ENCODE measurements at places on chromosomes 1 and 21. TPM values are rescaled to one million over a fixed set of nuclear protein-coding genes. Genes with fewer than 3 reads are reported as not detected.

GRCh38 chr1:66725885-66726665 lies 26.2 kb upstream of the DYNLT5 start:
- DNase-seq: peak; percentile 47

DNA sequence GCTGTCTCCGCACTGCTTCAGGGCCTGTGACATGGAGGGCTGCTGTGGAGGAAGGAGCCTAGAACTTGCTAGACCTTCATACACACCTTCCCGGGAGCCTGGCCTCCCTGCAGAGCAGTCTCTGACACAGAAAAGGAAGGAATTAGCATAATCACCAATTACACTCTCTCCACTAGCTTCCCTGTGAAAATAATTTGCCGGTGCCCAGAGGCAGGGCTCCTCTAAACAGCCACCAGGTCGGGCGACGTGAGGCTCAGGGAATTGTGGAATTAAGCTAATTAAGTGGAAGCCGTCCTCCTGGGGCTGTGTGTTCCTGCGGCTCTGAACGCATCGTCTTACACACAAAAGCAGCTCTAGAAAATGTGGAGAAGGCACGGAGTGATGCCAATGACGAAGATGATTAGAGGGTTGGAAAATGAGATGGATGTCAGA lies 82.6 kb downstream of the NENF start:
- no peak for DNase-seq

DNA sequence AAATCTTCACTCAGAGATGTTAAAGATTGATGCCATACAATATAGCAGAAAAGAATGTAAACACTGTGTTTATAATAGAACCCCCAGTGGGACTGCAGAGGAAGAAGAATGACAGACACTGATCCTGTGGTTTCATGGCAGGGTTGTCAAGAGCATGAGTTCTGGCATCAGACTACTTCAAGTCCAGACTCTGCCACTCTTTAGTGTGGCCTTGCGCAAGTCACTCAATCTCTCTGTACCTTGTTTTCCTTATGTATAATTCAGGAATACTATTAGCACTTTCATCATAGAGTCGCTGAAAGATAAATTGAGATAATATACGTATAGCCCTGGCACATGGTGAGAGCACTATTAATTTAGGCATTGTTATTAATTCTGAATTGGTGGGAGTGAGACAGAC lies 38.5 kb upstream of the BCL9 start:
- no peak for DNase-seq

DNA sequence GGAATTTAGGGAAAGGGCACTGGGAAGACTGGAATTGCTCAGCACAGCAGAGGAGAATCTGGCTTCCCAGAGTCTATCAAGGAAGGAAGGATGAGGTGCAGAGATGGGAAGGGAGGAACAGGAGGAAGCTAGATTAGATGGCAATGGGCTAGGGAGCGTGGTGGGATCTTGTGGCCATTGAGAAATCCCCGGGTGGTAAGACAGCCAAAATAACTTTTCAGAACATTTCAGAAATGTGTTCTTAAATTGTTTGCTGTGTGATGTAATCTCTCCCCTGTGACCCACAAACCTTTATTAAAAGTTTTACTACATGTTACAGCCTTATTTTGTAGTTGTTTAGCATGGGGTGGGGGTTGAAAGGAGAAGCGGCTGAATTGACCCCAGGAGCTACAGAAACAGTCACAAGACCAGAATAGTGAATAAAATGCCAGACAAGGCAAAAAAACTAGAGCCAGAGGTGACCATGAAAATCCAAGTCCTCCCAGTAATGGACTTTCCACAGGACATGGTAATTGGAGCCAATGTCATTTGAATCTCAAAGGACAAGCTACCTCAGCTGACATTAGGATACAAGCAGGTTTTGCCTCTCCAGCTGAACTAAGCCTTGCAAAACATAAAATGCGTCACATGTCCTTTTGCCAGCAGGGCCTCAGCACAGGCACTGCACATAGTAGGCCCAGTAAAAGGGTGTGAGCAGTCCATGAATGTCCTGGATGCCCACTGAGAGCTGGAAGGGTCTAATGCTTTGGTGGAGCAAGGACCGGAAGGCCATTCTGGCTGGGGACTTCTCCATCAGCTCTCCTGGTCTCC lies 980 bp upstream of the AHCYL1 start:
- DNase-seq: no peak

DNA sequence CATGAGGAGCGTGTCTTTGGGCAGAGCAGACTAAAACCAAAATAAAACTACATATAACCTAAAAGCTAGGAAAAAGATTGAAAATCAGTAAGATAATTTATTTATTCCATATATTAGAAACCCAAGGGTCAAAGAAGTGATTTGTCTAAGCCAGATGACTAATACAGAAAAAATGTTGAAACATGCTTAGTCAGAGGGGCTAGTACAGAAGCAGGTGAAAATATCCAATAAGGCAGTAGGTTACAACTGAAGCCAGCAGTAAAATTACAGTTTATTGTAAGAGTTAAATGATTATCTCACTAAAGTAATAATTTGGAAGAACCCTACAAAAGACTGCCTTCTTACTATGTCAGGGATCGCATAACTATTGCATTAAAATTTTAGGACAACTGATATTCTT lies 1190.9 kb upstream of the PRMT6 start:
- DNase-seq: no peak

DNA sequence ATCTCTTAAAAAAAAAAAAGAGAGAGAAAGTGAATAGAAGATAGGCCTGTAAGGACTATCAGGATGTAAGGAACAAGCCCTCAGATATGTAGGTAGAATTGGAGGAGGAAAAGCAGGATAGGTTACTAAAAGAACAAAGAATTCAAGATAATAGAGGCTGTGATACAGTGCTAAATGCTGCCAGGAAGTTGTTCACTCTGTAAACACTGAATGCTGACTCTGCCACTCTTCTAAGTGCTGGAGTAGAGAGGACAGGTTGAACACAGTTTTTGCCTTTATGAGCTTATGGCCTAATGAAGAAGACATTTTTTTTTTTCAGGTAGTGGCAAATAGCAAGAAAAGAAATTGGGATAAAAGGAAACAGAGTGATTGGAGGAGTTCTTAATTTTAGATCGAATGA lies 90.6 kb upstream of the ZNF678 start:
- no peak for DNase-seq

DNA sequence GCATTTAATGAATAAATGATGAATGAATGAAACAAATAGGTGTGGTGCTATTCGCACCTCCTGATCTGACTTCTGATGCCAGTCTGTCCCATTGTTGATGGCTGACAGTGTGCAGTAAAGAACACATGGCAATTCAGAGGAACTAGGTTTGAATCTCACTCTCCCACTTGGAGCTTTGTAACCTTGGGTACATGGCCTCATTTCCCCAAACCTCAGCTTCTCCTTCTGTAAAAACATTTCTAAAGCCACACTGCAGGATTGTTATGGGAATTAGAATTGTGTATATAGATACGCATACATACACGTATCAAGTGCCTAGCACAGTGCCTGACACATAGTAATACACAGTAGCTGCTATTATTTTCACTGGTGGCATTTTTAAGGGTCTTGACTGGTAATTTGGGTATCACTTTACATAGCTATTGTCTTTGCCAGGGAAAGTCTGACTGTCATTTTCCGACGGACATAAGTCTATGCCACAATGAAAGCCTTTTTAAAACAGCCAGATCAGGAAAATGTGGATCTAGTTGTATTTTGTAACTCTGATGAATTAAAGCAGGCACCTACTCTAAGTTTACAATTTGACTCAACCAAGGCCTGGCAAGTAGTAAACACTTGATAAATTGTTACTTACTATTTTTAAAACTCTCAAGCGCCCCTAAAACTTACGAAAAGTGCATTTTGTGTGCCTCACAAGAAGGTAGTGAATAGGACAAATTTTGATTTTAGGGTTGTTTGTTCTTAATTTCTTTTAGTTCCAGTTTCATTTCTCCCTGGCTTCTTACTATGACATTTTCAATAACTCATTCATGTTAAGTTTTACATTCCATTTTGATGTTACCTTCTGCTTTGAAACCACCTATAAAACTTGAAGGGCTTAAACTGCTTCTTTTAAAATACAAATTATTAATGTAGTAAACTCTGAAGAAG lies 164.4 kb downstream of the SDCCAG8 start:
- no peak for DNase-seq

DNA sequence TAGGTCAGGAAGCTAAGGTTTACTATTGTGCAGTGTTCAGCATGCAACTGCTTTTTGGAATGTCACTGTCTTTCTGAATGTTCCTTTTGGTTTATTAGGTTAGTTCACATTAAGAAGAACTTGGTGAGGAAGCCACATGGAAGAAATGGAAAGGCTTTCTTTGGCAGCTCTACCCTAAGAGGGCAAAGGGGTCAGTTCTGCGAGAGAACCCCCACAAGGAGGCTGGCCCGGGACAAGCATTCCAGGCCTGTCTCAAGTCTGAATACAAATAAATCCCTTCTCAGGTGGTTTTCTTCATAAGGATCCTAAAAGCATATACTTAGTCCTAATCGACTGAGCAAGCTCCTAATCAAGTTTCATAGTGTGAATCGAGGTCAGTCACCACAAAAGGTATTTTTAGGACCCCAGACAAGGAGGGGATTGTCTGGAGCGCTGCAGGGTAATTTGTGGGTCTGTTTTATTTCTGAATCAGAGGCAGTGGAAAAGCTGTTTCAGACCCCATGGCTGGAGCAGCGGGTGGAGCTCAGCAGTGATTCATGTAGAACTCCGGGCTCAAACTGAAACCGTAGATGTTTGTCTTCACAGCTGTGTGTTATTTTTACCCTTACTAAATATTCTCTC lies 63.3 kb downstream of the ERG start:
- no peak for DNase-seq

GRCh38 chr1:45685308-45686014 lies 872 bp downstream of the GPBP1L1 start:
- DNase-seq: no peak

DNA sequence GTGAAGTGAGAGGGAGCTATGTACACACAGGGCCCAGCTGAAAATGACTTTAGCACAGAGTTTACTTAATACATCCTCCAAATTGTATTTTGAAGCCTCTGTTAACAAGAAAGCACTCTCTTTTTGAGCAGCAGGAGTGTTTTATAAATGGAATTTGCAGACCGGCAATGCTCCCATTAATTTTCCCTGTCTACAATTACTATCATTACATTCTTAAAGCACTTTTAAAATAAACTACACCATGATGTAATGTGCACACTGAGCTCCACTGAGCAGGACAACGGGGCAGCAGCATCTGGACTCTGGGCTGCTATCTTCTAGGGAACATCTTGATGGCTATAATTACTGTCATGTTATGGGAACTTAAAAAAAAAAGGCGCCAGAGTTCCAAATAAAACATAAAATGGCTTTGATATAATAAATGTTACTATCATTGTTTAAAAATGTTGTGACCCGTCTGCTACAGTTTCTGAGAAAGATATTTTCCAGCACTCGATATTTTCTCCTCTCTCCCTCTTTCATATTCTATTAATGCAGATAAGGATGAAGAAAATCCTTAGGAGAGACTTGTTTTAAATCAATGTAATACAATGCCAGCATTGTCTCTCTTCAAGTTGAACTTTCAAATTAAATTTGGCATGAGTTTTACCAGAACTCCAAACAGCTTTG lies 150.9 kb downstream of the HLX start:
- peak; percentile 4 for DNase-seq

- DNase-seq: no peak
These were observed 4.9 kb upstream of the ABCD3 start for GRCh38 chr1:94413311-94413710.

GRCh38 chr1:213281640-213282301 lies 230.7 kb downstream of the RPS6KC1 start:
- no peak for DNase-seq

- DNase-seq: no peak
These were observed 334.0 kb upstream of the FMN2 start for GRCh38 chr1:239757716-239758115.

- no peak for DNase-seq
These were observed 215.6 kb downstream of the TNR start for GRCh38 chr1:175527773-175528172.

DNA sequence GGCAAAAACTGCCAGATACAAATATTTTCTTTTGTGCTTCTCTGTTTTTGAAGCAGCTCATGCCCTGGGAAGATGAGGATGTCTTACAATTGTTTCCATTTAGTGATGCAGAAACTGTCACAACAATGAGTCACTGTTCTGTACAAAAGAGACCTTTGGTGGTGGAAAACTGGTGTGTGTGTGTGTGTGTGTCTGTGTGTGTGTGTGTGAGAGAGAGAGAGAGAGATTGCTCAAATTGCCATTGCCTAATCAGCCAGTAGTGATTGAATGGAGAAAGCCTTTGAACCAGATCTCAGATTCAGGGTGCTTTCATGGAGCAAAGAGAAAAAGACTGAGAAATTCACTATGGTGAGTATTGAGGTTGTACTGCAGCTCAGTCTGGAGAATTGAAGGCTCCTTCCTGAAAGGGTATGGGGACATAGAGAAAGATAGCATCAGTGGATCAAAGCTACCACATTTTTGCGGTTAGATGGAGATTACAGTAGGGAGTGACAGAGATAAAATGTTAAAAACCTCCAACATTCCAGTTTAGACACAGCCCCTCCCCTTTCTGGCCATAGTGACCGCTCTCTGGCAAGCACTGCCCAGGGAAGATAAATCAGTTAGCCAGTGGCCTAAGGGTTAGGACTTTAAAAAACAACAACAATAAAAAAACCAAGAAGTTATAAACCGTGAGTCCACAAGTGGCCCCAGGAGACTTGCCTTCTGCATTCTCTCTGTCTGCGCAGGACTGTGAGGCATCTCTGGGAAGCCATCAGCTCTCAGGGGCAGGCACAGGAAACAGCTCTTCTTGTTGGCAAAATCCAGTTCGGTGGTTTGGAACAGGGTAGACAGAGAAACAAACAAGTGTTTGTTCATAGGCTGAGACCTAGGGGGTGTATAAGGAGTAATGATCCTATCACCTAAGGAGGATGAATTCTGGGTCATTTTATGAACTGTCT lies 406.5 kb downstream of the DUSP10 start:
- peak; percentile 16 for DNase-seq

DNA sequence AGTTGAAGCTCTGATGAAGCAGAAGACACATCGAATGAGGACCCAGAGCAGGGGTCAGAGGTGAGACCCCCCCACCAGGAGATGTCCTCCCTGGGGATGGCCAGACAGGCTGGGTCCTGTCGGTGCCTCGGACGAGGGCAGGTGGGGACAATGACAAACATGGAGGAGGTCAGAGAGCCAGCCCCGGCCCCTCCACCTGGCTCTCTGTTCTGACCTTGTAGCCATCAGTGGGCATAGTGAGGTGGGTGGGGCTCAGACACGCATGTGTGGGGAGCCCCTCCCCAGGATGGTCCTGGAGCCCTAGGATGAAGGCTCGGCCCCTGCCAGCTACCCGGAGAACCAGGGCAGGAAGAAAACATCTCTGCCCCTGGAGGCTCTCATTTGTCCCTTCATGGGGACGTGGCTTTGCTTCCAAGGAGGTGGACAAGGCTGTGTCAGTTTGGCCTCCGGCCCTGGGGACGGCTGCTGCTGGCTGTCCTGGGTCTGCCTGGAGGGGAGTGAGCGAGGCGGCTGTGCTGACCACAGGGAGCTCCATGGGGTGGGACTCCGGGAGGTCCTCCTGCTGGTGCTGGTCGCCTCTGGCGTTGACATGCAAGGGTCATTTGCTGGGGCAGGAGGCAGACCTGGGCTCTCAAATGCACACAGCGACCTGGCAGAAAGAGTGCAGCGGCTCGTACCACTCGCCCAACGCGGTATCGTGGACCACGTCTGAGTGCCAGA lies 2.6 kb downstream of the KRTAP10-6 start:
- no peak for DNase-seq

GRCh38 chr1:44270686-44271628 lies 57.7 kb downstream of the DMAP1 start:
- no peak for DNase-seq

S1PR1 gene
- polyA plus RNA-seq: 24.6 TPM

SARS1 gene
- polyA plus RNA-seq: 154 TPM

TDRD5 gene
- 5.4 TPM for polyA plus RNA-seq

DNM3 gene
- polyA plus RNA-seq: 4.5 TPM

SSU72 gene
- polyA plus RNA-seq: 79.1 TPM

IFNLR1 gene
- 3.9 TPM for polyA plus RNA-seq

YY1AP1 gene
- 81.2 TPM for polyA plus RNA-seq

Measured in right renal cortex interstitium (tissue), 3 donors.